Activated T-helper 2 cell treated with anti-CD3 and anti-CD28 coated beads, Interferon-gamma antibody, Interleukin-2, Interleukin-4, amounts not matched to agents 10 μg/mL and 5 μg/mL and 100 μg/mL, durations not matched to agents 14 hours and 24 hours and 36 hours (primary cell): ENCODE measurements at places on chromosomes 6 and 20. TPM values are rescaled to one million over a fixed set of nuclear protein-coding genes. Genes with fewer than 3 reads are reported as not detected.

GRCh38 chr20:14521436-14521835 is 184.0 kb upstream of the FLRT3 start:
- H3K27ac ChIP-seq: no peak overlapping the region
- H3K4me3 ChIP-seq: no peak overlapping the region

Gene MMP24
- total RNA-seq: not detected in 2 replicates

GRCh38 chr20:6632187-6632586 is 135.3 kb upstream of the BMP2 start:
- H3K4me3 ChIP-seq: no peak overlapping the region
- H3K27ac ChIP-seq: no peak overlapping the region
- DNase-seq: no peak

Gene RAET1L
- total RNA-seq: not detected in 2 replicates

Gene VWA7
- total RNA-seq: 5.6 and 5.9 TPM in 2 replicates
